ENCODE measurements at places on chromosomes 5 and 9.
A peak's percentile ranks its signal among the peaks of the same experiment; 100 is the strongest.

DNA sequence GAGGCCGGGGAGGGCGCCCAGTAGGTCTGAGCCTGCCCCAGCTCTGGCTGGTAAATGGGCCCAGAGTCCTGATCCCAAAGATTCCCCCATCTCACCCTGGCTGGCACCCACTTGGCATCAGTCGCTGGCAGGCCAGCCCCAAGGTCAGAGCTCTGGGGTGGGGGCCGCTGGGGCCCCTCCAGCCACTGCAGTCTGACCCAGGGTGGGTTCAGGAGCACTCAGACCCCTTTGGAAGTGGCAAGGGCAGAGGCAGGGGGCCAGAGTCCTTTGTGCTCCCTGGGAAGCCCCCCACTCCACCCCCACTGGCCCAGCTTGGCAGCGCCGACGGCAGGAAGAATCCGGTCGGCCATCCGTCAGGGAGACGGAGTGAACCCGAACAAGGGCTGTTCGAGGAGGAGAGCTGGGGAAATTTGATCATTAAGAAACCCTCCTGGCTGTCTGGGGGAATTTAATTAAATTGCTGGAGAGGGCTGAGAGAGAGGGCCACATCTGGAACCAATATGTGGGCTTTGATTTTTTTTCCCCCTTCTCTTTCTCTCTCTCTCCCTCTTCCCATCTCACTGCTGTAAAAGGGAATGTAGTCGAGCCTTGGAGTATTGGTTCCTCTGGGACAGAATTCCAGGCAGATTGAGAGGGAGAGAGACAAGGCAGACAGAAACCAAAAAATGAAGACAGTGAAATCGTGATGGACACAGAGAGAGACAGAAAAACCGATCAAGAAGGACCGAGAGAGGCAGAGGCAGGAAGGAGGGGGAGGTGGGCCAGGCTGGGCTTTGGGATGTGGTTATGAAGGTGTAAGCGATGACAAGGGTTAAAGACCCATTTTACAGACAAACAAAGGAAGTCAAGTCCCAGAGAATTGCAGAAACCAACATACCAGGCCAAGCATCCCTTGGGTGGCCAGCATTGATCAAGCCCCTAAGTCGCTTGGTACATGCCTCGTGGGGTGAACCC is 8.1 kb upstream of the ASB6 start:
- DNase-seq = no peak

DNA sequence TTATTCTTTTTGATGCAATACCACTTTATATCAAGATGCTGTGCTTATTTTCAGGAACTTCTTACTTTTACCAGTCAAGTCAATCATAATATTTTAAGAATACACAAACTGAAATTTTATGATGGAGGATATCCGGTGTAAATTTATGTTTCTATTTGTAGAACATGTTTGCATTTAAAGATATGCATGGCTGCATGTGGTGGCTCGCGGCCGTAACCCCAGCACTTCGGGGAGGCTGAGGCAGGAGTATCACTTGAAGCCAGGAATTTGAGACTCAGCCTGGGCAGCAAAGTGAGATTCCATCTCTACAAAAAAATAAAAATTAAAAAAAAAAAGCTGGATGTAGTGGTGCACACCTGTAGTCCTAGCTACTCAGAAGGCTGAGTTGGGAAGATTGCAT is 73.5 kb upstream of the ALDH1A1 start:
- DNase-seq = no peak

- no peak for DNase-seq
Observed at GRCh38 chr9:21554813-21555212, 72.7 kb upstream of the IFNE start.

- DNase-seq = no peak
Observed at GRCh38 chr5:161548487-161549094, 2.1 kb upstream of the GABRB2 start.

DNA sequence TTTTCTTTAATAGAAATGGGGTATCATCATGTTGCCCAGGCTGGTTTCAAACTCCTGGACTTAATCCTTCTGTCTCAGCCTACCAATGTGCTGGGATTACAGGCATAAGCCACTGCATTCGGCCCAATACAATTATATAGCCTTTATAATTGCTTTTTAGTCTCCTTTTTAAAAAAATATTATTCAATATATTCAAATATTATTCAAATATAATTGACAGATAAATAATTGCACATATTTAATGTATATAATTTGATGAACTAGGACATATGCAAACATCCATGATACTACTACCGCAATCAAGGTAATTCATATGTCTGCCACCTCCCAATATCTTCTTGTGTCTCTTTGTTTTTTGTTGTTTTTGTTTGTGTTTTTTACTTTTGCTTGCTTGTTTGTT is 894.2 kb upstream of the PTPRD start:
- DNase-seq = no peak

GRCh38 chr5:124755565-124755964 is 9.1 kb upstream of the ZNF608 start:
- no peak for DNase-seq

DNA sequence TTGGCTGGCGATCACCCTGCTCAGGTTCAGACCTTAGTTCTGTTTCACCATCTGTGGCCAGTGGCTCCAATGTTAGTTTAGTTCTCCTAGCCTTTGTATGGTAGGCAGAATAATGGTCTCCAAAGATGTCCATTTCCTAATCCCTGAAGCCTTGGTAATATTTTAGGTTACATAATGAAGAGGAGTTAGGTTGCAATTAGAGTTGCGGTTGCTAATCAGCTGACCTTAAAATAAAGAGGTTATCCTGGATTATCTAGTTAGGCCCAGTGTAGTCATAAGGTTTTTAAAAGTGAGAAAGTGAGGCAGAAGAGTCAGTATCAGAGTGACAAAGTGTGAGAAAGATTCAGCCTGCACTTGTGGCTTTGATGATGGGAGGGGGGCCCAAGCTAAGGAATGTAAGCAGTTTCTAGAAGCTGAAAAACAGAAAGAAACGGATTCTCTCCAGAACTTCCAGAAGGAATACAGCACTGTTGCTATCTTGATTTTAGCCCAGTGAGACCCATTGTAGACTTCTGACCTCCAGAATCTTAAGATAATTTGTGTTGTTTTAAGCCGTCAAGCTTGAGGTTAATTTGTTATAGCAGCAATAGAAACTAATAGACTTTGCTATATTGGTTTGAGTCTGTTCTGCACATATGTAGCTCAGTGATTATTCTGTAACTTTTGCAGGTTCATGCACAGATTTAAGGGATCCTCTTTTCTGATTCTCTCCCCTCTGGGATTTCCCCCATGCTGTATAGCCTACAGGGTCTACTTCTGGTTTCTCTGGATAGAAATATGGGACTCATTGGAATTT is 21.6 kb downstream of the LNPEP start:
- DNase-seq = no peak

DNA sequence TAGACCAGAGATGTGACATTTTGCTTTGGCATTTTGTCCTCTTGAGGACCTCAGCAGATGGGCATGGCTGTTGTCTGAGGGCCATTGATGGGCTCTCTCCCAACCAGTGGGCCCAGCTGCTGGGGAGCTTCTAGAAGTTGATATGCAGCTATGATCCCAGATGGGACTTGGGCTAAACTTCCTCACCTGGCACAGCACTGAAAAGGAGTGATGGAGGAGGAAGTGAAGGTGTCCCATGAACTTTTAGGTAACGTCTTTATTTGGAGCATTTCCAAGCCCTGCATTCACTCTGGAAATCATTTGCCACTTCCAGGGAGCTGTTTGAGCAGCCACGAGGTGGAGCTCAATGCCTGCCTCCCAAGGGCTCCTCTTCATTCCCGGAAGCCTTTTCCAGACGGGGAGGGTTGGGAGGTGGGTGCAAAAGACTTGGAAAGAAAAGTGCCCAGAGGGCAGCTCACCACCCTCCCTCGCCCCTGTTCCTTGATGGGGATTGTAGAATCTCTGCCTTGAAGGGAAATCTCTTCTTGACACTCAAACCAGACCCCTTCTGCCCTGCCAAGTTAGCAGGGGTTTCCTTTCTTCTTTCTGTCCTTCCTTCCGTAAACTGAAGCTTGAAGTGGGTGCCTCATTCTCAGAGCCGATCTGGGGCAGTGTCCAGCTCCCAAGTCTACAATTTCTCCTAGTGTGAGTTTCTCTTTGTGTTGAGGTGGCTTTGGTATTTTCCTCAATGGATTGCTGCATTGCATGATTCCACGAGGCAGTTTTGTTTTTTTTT is 18.1 kb upstream of the NEUROG1 start:
- DNase-seq = peak; percentile 40

GRCh38 chr5:68137511-68138140 is 77.9 kb upstream of the PIK3R1 start:
- DNase-seq = no peak

DNA sequence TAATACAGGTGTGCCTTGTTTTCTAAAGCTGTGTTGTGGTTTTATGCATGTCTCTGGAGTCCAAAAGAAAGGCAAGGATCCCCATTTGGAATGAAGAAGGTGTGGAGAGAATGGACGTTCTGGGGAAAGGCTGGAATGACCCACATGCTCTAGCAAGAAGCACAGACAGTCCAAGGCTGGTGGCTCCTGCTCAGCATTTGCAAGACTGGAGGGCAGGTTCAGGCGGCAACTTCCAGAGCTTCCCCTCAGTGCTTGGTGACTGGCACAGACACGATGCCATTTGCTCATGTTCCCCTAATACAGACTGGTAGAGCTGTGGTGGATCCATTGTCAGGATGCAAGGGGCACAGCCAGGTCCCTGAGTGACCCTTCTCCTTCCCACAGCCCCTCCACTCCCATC is 8.2 kb downstream of the SLC22A4 start:
- DNase-seq = no peak

- no peak for DNase-seq
Observed at GRCh38 chr5:52069997-52070396, 686.7 kb downstream of the ISL1 start.

GRCh38 chr5:55518831-55519390 is 15.9 kb downstream of the PLPP1 start:
- DNase-seq = no peak

DNA sequence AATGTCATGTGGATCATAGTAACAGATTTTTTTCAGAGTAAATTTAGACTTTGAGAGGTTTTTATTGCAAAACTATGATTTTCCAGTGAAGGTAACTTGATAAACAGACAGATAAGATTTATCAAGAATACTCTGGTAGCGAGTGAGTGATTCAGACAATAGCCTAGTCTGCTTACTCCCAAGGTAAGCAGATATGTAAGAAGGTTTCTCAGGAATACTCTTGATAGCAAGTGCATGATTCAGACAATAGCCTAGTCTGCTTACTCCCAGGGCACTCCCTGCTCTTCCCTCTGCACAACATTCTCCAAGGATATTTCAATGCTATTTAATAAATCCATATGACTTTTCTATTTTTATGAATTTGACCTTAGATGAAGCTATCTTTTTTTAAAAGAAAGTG is 1881.5 kb downstream of the EFNA5 start:
- DNase-seq = no peak

GRCh38 chr9:89891221-89891590 is 286.4 kb downstream of the GADD45G start:
- DNase-seq = no peak

DNA sequence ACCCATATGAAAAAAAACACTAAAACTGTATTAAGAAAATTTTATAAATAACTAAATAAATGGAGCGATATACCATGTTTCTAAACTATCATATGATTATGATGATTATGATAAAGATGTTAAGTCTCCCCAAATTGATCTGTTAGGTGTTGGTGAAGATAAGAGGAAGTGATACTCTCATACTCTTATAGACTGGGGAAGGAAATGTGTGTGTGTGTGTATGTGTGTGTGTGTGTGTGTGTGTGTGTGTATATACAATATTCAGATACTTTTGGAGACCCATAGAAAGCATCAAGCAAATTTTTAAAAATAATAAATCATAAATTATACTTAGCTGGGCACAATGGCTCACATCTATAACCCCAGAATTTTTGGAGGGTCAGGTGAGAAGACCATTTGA is 62.9 kb downstream of the TMEM232 start:
- DNase-seq = no peak

DNA sequence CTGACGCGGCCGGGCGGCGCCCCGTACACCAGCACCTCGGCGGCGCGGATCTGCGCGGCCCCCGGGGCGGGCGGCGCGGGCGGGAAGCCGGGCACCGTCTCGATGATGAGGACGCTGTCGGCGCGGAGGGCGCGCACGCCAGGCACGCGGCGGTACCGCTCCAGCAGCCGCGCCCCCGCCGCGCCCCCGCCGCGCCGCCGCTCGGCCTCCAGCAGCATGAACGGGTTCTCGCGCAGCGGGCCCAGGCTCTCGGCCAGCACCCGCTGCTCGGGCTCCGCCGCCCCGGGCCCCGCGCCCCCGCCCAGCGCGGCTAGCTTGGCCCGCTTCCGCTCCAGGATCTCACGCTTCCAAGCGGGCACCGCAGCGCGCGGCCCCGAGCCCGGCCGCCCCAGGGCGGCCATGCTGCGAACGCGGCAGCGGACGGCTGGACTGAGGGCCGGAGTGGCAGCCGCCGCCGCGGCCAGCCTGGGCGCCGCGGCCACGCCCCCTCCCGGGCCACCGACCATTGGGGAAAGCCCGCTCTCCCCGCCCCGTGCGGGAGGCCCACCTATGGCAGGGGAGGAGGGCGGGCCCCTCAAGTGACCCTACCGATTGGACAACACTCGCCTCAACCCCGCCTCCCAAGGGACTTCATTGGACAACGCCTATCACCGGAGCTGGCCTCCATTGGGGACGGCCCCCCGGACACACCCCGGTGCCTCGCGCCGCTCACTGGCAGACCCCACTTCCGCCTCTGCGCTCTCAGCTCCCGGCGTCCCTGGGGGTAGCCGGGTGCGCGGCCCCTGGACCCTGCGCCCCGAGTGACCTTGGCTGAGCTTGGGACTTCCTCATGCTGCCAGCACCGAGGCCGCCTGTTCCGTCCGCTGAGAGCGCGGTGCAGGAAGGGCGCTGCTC is at the start of gene TPRN:
Gene TPRN (minus strand): TSS at position 431 of the 894 bp plus-strand sequence. CDS start 30 bp downstream, at position 401.
- DNase-seq = peak; percentile 94

GRCh38 chr5:92002721-92003274 is 619.7 kb upstream of the ARRDC3 start:
- no peak for DNase-seq

DNA sequence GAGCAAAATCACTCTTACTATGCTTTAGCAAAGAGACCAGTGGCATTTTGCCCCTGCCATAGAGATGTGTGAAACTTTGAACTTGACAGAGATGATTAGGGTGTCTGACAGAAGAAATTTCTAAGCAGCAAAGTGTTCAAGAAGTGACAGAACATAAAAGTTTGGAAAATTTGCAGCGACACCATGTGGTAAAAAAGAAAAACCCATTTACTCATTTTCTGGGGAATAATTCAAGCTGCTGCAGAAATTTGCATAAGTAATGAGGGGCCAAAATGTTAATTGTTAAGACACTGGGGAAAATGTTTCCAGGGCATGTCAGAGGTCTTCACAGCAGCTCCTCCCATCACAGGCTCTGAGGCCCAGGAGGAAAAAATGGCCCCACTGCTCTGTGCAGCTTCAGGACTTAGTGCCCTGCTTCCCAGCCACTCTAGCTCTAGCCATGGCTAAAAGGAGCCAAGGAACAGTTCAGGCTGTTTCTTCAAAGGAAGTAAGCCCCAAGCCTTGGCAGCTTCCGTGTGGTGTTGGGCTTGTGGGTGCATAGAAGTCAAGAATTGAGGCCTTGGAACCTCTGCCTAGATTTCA is 6.1 kb upstream of the AP3B1 start:
- DNase-seq = no peak
